ENCODE measurements at places on chromosomes 6 and 20. TPM values are rescaled to one million over a fixed set of nuclear protein-coding genes. Genes with fewer than 3 reads are reported as not detected.

GRCh38 chr20:64099086-64099786 is 8.1 kb downstream of the NPBWR2 start:
- DNase-seq, result no peak

- DNase-seq, result no peak
Observed at GRCh38 chr6:39760226-39760952, 31.8 kb upstream of the DAAM2 start.

DNA sequence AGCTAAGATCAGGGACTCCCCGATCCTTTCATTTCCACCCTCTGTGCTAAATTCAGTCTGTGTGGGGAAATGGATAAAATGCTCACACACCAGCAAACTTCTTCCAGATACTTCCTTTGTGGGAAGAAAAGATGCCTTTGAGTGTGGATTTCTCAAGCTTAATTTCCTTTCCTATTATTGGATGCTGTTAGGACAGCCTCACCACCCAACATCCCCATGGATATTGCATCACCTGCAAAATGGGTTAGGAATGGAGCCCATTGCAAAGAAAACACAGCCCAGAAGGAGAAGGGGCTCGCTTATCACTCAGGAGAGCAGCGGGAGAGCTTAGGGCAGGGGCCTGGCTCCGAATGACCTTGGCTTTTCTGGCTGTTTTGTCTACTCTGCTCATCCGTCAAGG is 272.2 kb downstream of the CDC5L start:
- DNase-seq, result no peak

Gene ACAT2
- 47.0 TPM for polyA plus RNA-seq

DNA sequence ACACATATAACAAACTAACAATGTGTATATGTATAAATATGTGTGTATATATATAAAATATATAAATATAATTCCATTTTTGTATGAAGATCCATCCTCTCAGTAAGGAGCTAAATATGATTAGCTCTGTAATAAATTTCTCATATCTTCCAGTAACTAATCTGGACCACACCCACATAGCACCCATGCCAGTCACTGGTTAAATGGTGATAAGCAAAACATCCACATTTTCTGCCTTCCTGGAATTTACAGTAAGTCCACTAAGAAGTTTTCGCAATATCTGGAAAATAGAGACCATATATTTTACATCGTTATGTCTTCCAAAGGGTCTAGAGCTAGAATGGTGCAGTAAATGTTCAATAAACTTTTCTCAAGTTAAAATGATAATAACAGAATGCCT is 151.5 kb upstream of the STMND1 start:
- DNase-seq, result no peak

Gene HSF2
- polyA plus RNA-seq, result 35.3 TPM

- no peak for DNase-seq
Observed at GRCh38 chr6:47334334-47334733, 24.6 kb upstream of the TNFRSF21 start.

DNA sequence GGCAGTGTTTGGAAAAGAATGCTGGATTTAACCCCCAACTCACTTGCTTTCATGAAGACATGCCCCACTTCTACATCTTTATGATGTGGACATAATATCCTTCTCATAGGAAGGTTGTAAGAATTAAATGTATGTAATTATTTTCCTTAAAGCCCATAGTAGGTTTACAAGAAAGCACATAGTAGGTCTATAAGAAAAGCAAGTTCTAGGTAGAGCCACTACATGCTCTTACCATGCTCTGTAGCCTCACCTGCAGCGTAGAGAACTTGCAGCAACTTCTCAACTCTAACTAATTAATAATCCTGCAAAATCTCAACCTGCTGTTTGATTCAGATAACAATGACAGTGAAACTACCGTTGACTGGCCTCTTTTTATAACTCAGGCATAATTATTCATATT is 288.4 kb downstream of the TSHZ2 start:
- DNase-seq, result no peak
